ENCODE measurements at places on chromosomes 12 and 14.
A peak's percentile ranks its signal among the peaks of the same experiment; 100 is the strongest.

- DNase-seq = no peak
These were observed 80.1 kb downstream of the ETV6 start for GRCh38 chr12:11729439-11730150.

DNA sequence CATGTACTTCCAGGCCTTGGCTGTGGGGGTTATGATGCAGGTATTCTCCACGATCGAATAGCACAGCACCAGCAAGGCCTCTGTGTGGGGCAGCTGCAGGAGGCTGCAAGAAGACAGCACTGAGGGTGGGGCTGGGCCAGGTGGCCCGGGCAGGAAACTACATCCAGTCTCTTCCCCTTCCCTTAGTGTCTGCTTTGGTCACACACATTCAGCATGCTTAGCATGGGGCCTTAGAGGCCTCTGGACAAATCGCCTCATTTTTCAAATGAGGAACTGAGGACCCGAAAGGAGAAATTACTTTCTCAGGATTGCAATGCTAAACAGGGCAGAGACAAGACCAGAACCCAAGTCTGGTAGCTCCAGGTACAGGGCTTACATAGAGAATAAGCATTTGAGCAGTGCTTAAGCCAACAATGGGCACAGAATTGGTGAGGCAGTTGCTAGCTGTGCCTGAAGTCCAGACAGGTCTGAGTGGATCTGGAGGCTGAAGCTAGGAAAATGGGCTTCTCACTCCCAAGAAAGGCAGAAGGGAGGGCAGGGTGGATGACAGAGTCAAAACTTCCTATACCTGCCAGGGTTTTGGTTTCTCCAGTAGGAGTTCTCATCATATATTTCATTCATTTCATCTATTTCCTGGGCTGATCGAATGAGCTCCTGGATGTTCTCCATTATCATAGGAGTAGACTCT lies 3.5 kb downstream of the ACRBP start:
- DNase-seq = no peak

GRCh38 chr12:42027546-42027945 lies 117.1 kb downstream of the GXYLT1 start:
- DNase-seq = no peak

DNA sequence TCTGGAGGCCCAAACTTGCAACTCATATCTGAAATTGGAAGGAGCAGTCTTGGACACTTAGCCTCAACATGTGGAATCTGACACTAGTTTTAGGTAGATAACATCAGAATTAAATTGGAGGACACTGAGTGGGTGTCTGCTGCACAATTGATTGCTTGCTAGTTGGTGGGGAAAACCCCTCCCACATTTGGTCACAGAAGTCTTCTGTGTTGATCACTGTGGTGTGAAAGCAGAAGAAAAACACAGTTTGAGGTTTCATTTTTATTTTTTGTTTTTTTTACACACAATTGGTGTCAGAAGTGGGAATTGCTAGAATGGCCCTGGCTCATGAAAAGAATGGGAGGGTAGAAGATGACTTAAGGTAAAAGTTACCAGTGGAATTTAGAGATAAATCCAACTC lies 78.0 kb upstream of the CD163 start:
- no peak for DNase-seq

GRCh38 chr14:87109271-87109670 lies 883.7 kb downstream of the GALC start:
- no peak for DNase-seq

DNA sequence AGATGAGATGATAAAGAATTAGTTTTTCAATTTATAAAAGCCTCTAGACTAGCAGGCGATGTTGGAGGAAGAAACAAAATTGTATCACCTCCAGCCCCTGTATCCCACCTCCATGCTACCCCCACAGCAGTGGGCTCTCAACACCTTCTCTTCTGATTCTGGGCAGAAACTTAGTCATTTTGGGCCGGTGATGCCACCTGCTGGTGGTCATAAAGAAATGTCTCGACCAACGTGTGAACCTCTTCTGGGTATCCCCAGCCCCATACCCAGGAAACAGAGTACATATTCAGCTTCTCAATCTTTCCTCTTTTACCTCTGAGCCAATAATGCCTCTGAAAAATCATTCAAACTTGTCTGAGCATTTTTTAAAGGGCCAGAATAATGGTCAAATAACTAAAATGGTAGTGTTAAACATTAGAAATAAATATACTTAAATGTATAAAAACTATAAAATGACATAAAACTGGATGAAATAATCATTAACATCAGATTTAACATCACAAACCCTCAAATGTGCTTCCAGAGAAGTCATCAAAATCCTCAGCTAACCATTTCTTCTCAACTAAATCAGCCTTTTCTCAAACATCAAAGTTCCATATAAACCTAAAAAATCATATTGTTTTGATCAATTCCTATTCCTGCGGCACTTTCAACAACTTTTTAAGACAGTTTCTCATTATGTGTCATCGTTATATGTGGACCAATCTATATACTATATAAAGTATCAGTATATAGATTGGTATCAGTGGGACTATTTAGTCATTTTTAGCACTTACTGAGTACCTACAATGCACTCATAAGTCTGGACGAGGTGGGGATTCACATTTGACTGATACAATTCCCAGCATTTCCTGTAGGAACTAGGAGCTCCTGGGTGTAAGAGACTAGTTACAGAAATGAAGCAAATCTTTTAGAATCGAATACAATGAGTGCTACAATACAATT lies 69.4 kb downstream of the ATXN2 start:
- DNase-seq = peak; percentile 60

- DNase-seq = no peak
These were observed 12.9 kb downstream of the EXOC3L4 start for GRCh38 chr14:103107455-103107854.

DNA sequence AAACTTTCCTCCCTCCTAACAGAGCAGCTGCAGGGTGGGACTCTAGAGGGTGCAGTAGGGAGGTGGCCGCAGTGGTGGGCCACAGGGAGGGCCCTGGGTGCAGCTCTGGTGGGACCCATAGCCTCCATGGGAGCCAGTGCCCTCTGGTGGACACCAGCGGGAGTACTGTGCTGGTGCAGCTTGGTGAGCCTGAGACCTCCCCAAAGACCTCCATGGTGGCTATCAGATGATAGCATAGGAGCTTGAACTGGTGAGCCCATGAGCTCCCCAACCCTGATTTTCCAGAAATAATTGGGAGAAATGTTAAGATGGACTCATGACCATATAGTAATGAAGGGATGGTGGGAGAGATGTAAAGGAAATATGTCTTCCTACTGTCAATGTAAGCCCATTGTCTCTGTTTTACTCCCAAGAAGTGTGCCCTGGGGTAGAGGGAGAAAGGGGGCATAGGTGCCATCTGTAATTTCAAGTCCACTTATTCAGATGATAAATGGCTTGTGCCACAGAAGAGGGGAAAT lies 98.7 kb downstream of the GAS2L3 start:
- peak; percentile 32 for DNase-seq

- DNase-seq = no peak
These were observed 17.4 kb downstream of the JDP2 start for GRCh38 chr14:75445236-75445635.

DNA sequence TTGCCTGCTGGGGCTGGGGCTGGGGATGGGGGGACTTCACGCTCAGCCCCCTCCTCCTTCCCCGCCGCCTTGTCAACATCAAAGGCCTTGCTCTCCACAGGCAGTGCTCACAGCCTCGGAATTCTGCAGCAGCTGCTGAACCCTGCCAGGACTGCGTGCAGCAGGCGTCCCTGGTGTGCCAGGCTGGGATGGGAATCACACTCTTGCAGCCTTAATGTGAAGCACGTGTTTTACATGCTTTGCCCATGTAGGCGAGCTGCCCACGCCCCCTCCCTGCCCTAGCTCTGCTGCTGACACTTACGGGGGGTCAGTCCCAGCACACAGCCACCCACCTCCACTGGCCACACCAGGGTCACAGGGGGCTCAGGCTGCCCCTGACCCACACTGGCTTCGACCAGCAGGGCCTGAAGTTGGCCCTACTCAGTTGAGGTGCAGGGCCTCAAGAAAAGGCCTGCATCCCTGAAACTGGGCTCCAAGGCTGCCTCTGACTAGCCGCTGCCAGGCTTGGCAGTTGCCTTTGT lies 276.2 kb upstream of the RTL1 start:
- DNase-seq = no peak

- no peak for DNase-seq
These were observed 103.0 kb upstream of the SFSWAP start for GRCh38 chr12:131607658-131608447.

DNA sequence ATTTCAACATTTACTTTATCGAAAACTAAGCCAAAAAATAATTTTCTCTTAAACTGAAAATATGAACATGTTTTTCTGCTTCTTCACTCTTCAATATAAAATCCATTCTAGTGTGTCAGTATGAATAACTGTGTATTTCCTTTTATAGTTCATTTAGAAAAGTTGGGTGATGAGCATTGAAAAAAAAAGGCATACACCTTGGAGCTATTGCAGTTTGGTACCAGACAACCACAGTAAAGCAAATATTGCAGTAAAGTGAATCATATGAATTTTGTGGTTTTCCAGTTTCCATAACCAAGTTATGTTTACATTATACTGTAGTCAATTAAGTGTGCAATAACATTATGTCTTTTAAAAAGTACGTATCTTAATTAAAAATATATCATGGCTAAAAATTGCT lies 195.0 kb upstream of the FOXG1 start:
- DNase-seq = no peak

DNA sequence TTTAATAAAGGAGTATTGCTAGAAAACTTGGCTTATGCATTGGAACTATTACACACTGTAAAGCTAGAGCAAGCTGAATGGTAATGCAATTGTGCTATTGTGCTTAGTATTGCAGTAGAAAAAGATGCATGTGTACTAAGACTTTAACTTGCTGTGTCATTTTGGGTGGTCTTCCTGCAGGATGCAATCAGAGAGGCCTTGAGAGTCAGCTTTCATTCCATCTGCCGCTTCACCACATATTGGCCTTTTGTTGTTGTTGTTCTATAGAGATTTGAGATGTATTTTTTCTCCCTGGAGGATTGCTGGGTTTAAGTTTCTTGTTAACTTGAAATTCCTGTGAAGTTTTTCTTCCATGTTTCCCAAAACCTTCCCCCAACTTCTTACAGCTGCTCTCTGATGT lies 449.7 kb downstream of the TMTC2 start:
- no peak for DNase-seq

- no peak for DNase-seq
These were observed 437.9 kb downstream of the AACS start for GRCh38 chr12:125503128-125503527.

GRCh38 chr12:116092776-116093175 lies 184.7 kb downstream of the MED13L start:
- no peak for DNase-seq

GRCh38 chr12:68641138-68641537 lies 30.4 kb downstream of the RAP1B start:
- DNase-seq = no peak

DNA sequence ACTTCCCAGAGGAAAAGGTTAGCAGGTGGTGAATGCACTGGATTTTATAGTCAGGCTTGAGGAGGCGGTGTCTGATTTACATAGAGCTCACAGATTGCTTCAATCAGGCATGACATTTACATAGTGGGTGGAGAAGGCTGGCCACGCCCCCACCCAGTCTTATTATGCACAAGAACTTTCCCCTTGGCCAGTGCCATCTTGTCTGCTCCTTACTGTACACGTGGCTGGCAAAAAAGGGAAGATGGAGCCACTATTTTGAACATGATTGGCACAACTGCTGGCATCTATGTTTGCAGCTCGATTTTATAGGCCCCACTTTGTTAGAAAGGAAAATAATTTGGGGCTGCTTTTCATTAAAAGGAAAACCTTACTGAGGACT lies 10.9 kb upstream of the LGMN start:
- peak; percentile 49 for DNase-seq

GRCh38 chr12:96400631-96401075 lies 414 bp upstream of the CDK17 start:
- DNase-seq = no peak

- no peak for DNase-seq
These were observed 2.0 kb downstream of the DENND5B start for GRCh38 chr12:31588976-31589375.

- DNase-seq = no peak
These were observed 45.8 kb downstream of the CRADD start for GRCh38 chr12:93722835-93723567.

DNA sequence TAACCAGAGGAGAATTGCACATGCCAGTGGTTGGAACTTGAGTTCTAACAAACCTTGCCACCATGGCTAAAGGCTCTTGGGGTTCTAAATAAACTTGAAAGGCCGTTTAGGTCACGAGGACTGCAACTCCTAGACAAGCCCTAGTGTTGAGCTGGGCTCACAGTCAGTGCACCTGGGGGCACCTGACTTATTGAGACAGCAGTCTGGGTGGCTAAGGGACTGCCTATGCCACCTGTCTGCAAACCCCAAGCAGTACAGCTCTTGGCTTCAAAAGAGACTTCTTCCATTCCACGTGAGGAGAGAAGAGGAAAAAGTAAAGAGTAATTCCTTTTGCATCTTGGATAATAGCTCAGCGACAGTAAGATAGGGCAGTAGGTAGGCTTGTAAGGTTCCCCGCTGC lies 765.6 kb upstream of the FOXG1 start:
- no peak for DNase-seq

GRCh38 chr14:69675245-69675583 lies 63.8 kb downstream of the SUSD6 start:
- DNase-seq = no peak

- DNase-seq = no peak
These were observed 17.7 kb upstream of the DHRS2 start for GRCh38 chr14:23618415-23618988.

DNA sequence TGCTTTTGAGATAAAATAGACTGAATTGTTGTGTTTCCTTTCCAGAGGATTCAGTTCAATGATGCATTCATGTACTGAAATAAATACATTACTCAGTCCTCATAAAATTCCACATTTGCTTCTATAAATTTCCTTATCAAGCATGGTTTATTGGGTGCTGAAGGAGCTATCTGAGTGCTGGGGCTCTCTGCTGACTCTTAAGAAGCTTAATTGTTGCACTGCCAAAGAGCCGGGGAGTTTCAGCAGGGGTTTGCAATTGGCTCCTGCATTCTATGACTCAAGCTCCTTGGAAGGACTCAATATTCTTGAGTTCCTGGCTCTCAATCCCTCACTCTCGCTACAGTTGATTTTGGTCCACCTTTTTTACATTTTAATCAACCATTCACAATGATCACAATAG lies 69.8 kb upstream of the PYGL start:
- no peak for DNase-seq

- no peak for DNase-seq
These were observed 260.7 kb upstream of the NOS1 start for GRCh38 chr12:117622087-117622486.

- DNase-seq = no peak
These were observed 76.3 kb upstream of the TBX3 start for GRCh38 chr12:114760151-114760877.

- DNase-seq = no peak
These were observed 5.2 kb upstream of the RILPL2 start for GRCh38 chr12:123441523-123442164.

DNA sequence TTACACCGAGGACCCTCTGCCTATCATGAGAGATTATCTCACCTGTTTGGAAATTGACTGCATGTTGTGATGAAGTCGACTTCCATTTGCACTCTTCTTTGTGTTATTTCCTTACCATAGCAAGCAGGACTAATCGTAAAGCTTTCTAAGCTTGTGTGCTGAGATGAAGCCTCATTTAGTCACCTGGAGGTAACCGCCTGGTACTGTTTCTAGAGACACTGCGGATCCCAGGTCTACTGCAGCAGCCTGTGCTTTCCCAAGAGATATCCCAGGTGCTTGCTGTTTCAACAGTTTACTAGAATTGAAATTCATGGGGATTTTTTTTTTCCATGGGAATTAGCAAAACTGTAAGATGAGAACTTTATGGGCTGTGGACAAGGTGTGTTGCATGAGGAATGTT lies 131.8 kb downstream of the PTPRR start:
- no peak for DNase-seq

Measured in activated CD4-positive, CD25-positive, alpha-beta regulatory T cell treated with anti-CD3 and anti-CD28 coated beads, Interleukin-2, amount 50 U/mL, for 72 hours (primary cell).